ENCODE measurements at places on chromosomes 16 and 17. TPM values are rescaled to one million over a fixed set of nuclear protein-coding genes. Genes with fewer than 3 reads are reported as not detected.

DNA sequence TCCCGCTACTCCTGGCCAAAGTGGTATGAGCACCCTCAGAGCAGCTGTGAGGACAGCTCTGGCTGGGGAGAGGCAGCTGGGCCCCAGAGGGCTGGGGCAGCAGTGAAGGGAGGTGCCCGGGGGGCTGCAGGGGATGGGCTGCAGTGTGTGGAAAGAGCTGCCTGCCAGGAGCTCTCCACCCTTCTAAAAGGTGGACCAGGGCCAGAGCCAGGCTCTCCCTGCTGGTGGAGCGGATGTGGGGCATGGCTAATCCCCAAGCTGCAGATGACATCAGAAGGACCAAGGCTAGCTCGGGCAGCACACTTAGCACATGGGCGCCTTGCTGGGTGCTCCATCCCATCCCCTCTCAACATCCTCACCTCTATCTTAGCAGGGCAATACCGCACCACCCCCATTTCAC is 103.1 kb downstream of the SDK2 start:
- no peak for DNase-seq
- H3K4me1 ChIP-seq = no peaks in the 10 kb centered on the region
- no peak overlapping the region for H3K27ac ChIP-seq
- H3K27me3 ChIP-seq = no peaks in the 10 kb centered on the region
- H3K4me3 ChIP-seq = no peak overlapping the region

DNA sequence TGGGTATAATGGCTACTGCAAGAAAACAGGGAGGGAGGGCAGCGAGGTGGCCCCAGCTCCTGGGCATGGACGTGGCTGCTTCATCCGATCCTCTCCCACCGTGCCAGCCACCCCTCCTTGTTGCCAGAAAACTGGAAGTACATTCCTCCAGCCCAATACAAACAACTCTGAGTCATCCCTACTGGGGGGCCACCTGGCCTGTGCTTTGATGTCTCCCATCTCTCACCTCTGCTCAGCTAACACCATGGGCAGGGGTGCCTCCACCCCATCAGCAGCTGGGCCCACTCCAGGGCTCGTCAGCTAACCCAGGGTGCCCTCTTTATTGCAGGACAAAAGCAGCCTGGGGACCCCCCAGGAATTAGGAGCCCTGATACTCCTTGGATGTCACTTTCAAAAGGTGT is 2.0 kb downstream of the RHBDF2 start:
- H3K4me3 ChIP-seq = no peak overlapping the region
- H3K36me3 ChIP-seq = no peaks in the 10 kb centered on the region
- DNase-seq = no peak
- peaks cover 24% of the 10 kb centered on the region for H3K4me1 ChIP-seq
- H3K27ac ChIP-seq = no peak overlapping the region
- H3K27me3 ChIP-seq = no peaks in the 10 kb centered on the region

YBX2 gene
- not detected for total RNA-seq

OR3A2 gene
- not detected for total RNA-seq

TBC1D3H gene
- not detected for total RNA-seq

All from Karpas-422 (cell line).